ENCODE measurements at places on chromosomes 11 and 22. TPM values are rescaled to one million over a fixed set of nuclear protein-coding genes. Genes with fewer than 3 reads are reported as not detected.

- DNase-seq = no peak
Observed at GRCh38 chr11:122656631-122657101, 1.1 kb downstream of the UBASH3B start.

DNA sequence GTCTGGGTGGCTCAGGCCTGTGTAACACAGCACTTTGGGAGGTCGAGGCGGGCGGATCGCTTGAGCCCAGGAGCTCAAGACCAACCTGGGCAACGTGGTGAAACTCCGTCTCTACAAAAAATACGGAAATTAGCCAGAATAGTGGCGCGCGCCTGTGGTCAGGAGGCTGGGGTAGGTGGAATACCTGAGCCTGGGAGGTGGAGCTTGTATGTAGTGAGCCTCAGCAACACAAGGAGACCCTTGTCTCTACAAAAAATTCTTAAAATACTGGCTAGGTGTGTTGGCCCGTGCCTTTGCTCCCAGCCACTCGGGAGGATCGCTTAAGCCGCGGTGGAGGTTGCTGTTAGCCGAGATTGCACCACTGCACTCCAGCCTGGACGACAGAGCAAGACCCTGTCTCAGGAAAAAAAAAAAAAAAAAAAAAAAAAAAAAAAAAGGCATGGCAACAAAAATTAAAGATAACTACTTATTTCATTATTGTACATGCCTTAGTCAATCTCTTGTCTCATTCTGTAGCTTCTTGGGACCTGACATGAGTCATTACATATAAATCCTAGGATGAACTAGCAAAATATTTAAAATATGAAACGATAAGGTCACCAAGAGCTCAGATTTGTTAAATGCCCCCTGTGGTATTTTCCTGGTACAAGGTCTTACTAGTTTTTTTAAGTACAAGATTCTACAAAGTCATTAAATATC lies 1.1 kb downstream of the TAF1D start:
- no peak for DNase-seq

DNA sequence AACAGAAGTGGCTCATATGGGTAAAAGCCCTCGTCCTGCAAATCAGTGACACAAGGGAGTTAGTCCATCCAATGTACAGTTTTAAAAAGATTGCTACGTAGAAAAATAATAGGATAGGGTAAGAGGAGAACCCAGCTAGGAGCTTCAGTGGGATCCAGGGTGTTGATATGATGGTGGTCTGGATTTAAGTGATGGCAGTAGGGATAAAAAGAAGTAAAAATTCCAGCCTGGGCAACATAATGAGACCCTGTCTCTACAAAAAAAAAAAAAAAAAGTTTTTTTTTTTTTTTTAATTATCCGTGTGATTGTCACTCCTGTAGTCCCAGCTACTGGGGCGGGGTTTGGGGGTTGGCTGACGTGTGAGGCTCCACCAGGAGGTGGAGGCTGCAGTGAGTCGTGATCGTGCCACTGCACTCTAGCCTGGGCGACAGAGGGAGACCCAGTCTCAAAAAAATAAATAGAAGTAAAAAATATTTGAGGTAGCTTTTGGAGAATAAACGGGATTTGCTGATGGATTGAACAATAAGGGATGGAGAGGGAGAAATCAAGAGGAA lies 7.0 kb upstream of the L3MBTL2 start:
- DNase-seq = no peak

- DNase-seq = no peak
Observed at GRCh38 chr22:21682385-21683175, 16.8 kb downstream of the PPIL2 start.

GRCh38 chr22:35957589-35957988 lies 71.0 kb downstream of the RBFOX2 start:
- no peak for DNase-seq

DNA sequence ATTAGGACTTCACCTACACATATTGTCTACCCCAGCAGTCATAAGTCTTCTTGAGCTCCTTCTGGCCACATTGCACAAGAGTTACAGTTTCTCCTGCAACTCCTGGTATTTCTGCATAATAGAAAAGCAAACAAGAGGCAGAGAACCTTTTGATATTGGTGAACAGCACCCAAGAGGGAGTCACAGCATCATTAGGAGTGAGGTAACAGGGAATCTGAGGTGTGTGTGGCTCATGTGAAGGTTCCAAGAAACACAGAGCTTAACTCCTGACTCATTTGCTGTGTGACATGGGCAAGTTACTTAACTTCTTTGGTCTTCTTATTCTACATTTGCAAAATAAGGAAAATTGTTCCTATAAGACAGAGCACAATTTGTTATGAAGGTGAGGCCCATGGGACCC lies 374.6 kb downstream of the INSC start:
- DNase-seq = no peak

DNA sequence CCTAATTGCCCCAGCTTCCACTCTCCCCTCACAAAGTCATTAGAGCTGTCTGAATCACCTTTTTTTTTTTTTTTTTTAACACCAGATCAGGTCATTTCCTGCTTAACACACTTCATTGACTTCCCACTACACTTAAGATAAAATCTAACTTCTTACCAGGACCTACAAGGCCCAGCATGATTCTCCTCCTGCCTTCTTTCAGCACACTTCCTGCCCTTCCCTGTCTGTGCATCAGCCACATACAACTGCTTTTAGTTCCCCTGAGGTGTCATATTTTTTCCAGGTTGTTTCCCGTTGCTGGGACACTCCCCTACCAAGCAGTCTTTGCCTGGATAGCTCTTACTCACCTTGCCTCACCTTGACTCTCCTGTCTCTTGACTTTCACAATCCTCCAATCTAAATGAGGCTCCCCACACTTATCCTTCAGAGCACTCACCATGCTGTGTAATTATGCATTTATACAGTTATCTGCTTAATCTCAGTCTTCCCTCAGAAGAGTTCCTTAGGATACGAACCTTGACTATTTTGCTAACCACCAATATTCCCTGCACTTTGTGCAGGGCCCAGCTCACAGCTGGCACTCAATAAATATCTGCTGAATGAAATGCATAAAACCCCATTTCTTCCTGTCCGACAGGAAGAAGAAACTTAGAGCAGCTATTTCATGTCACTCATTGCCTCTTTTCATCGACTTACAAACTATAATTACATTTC lies 96.6 kb upstream of the AKIP1 start:
- no peak for DNase-seq

DNA sequence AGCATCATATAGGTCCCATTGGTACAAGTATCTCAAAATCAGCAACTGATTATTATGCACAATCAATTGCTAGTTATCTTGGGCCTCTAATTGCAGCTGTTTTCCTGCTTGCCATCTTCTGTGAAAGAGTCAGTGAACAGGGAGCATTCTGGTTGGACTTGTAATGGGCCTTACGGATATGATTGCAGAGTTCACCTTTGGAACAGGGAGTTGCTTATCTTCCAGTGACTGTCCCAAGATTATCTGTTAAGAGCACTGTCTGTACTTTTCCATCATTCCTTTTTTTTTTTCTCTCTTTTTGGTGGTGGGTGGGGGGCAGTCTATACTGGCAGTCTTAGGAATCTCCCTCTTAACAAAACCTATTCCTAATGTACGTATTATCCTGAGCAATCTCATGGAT lies 17.8 kb downstream of the OR8G5 start:
- no peak for DNase-seq

DNA sequence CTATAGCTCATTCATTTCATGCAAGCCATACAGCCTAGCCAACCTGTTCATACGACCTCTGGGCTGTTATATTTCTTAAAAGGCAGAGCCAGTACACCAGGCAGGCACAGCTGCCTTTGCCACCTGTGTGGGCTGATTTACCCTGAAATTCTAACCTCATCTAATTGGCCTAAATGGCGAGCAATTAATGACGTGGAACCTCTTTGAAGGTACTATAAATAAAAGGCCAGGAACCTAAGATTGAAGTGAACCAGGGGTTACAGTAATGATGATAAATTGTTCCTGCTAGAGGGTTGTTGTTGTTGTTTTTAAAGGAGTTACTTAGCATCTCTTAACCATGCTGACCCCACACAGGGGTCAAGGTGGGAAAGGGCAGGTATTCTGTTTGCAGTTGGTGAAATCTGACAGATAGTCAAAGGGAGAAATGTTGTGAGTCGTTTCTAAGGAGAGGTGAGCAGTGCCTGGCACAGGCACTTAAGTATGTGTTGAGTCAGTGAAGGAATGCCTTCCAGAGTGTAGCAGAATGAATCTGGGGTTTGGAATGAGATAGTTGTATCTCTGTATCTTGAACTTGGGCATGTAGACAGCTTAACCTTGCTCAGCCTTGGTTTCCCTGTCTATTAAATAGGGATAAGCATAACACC lies 213.5 kb upstream of the NAV2 start:
- DNase-seq = no peak

DNA sequence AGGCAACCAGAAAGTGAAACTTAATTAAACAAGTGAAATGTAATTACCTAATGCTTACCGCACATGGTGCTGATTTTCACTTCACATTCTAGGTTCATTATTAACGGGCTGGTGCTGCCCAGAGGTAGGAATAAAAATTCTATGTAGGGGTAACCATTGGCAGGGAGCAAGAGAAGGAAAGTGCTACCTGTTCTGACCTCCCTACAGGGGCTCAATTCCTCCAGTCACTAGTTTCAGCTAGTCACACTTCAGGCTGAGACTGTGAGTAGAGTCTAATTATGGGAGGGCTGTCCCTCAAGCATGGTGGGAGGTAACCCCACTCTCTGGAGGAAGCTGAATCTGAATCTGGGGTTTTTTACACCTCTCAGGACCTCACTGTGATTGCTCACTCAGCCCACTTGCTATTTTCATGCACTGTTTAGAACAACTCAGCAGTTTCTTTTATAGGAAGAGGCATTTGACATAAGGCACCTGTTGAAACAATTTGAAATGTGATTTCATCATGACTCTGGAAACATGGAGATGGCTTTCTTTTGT lies 75.4 kb downstream of the MAML2 start:
- no peak for DNase-seq

DNA sequence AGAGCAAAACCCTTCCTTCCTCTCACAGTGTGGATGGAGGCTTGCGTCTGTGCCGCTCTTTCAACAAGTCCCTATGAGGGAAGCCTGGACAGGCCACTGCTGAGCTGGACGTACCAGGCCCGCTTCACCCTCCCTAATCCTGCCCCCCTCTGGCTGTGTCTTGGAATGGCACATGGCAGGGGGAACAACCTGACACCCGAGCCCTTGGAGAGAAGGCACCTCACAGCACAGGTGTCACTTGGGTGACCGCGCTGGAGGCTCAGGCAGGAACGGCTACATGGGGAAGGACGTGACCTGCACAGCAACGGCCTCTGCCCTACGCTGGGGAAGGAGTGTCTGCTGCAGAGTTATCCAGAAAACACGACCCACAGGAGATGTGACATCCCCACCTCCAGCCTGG lies 11.0 kb downstream of the CARS1 start:
- no peak for DNase-seq

DNA sequence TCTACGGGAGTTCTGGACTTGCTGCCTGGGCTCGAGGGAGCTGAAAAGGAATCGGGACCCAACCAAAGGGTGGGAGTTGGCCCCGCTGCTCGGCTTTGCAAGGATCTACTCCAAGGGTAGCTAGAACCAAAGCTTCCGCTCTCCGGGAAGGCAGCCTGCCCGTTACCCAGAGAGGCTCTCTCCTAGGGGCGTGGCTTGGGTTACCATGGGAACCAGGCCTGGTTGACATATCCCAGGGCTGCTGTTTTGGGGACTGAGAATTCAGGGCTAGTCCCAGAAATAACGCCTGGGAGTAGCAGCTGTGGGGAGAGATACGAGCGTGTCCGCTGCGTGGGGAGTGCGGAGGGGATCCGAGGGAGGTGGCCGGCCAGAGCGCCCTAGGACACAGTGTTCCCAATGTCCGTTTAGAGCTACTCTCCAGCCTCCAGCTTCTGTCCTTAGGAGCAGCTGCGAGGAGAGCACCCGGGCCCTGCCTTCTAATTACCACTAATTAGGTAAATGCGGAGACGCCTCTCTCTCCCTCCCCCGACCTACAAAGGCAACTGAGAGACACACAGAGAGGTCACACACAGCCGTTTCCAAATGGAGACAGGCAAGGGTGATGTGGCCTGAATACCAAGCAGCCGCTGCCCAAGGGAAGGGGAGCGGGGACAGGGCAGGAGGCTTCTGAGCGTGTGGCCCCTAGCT lies 141.6 kb upstream of the CADM1 start:
- no peak for DNase-seq

- no peak for DNase-seq
Observed at GRCh38 chr11:75188671-75189070, 37.8 kb downstream of the SLCO2B1 start.

GRCh38 chr22:45996241-45997076 lies 19.5 kb upstream of the WNT7B start:
- DNase-seq = no peak

DNA sequence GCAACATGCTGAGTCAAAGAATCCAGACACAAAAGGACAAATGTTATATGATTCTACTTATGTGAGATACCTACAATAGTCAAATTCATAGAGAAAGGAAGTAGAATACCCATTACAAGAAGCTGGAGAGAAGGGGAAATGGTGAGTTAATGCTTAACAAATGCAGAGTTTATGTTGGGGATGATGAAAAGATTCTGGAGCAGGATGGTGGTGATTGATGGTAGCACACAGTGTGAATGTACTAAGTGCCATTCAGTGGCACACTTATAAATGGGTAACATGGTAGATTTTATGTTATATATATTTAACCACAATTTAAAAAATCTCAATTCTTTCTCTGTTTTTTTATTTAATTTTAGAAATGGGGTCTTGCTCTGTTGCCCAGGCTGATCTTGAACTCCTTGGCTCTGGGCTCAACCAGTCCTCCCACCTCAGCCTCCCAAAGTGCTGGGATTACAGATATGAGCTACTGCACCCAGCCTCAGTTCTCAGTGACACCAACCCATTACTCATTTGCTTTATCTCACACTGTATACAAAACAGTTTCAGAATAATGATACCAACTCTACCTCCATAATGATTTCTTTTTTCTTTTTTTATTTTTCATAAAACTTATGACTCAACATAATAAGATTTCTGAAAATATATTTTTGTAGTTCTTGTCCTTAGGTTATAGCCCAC lies 9.6 kb upstream of the RELA start:
- DNase-seq = no peak

DNA sequence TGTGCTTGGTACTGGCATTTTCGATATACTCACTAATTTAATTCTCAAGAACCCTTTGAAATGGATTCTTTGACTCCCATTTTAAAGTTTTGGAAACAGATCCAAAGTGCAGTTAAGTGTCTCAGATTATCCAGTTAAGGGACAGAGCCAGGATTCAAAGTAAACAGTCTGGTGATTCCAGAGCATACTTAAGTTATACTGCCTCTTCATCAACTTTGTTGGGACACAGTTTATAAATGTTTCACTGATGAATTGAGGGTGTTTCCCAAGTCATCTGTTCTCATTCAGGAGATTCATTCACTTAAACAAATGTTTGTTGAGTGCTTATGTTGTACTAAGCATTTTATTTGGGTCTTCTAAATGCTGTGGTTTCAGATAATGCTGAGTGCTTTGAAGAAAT lies 17.1 kb downstream of the KDM2A start:
- no peak for DNase-seq

- no peak for DNase-seq
Observed at GRCh38 chr22:26291940-26292666, 122.8 kb downstream of the SEZ6L start.

GRCh38 chr11:66639066-66639813 lies 737 bp downstream of the RBM4 start:
- DNase-seq = no peak

The TRIM49 gene
- total RNA-seq = not detected

The TMEM151A gene
- total RNA-seq = not detected

The OR52H1 gene
- total RNA-seq = 1.8 TPM

The PARVG gene
- 19.4 TPM for total RNA-seq

The FAT3 gene
- 1.6 TPM for total RNA-seq

Data from omental fat pad (tissue), 4 donors.